ENCODE measurements at places on chromosomes 4 and X.

DNA sequence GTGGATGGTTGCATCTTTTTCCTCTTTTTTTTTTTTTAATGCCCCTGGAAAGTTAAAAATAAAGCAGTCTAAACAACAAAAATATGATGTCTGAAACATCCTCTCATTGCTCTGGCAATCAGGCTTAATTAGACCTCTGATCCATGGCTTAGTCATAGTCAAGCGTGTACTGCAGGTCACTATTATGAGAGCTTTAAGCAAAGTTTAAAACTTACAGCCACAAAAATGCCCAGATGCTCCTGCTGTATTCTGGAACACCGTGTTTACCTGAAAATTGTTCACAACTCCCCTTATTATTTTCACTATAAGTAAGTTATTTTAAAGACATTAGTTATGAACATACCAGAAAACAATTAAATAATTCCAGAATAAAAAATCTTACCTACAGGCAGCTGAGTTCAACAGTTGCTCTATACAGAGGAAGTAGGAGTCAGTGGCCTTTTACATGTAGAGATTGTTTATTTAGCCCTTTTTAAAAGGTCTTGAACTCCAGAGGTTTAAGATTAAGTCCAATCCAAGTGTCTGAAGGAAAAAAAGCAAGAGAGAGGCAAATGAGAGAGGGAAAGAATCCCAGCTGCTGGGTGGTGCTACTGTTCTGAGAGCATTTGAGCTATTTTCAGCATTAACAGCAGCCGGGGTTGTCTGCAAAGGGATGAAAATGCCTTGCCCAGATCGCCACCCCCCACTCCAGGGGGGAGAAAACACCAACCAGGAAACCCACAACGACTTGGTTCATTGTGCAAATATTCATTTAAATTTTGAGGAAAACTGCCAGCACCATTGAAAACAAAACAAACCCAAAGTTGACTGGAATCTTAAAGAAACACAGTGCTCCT lies 36.9 kb downstream of the SORBS2 start:
- no peak overlapping the region for H3K4me3 ChIP-seq
- no peak overlapping the region for H3K27ac ChIP-seq
- no peaks in the 10 kb centered on the region for H3K27me3 ChIP-seq
- DNase-seq: no peak

- no peak for DNase-seq
- no peaks in the 10 kb centered on the region for H3K36me3 ChIP-seq
- H3K27ac ChIP-seq: no peak overlapping the region
- H3K27me3 ChIP-seq: no peaks in the 10 kb centered on the region
- H3K4me3 ChIP-seq: no peak overlapping the region
These were observed 157.6 kb downstream of the GASK1B start for GRCh38 chr4:158015241-158015640.

- no peaks in the 10 kb centered on the region for H3K27me3 ChIP-seq
- no peak overlapping the region for H3K27ac ChIP-seq
- no peak overlapping the region for H3K4me3 ChIP-seq
- no peaks in the 10 kb centered on the region for H3K4me1 ChIP-seq
- H3K36me3 ChIP-seq: no peaks in the 10 kb centered on the region
- DNase-seq: no peak
These were observed 39.0 kb upstream of the GPM6B start for GRCh38 chrX:13855689-13856450.

- no peak overlapping the region for H3K4me3 ChIP-seq
- no peaks in the 10 kb centered on the region for H3K4me1 ChIP-seq
- no peaks in the 10 kb centered on the region for H3K36me3 ChIP-seq
- no peak overlapping the region for H3K27ac ChIP-seq
These were observed 46.1 kb downstream of the EVC start for GRCh38 chr4:5757091-5757490.
